ENCODE measurements at places on chromosomes 5 and 9. TPM values are rescaled to one million over a fixed set of nuclear protein-coding genes. Genes with fewer than 3 reads are reported as not detected.

ANP32B gene
- total RNA-seq: 71.0 TPM

DNA sequence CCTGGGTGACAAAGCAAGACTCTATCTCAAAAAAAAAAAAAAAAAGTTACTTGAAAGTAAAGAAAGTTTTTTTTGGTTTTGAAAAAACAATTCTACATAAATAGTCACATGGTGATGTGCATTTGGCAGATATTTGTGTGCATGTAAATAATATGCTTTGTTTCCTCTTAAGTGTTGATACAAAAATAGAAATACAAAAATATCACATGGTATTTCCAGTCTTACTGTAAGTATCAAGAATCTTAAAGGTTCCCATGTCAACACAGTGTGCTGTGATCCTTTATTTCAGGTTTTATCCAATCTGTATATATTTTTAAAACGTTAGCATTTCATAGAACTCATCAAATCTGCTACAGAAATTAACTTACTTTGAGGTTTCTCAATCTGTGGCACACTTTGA is 521.9 kb downstream of the TLE4 start:
- DNase-seq: no peak

GRCh38 chr5:14142202-14142826 is 828 bp upstream of the TRIO start:
- no peak for DNase-seq

DNA sequence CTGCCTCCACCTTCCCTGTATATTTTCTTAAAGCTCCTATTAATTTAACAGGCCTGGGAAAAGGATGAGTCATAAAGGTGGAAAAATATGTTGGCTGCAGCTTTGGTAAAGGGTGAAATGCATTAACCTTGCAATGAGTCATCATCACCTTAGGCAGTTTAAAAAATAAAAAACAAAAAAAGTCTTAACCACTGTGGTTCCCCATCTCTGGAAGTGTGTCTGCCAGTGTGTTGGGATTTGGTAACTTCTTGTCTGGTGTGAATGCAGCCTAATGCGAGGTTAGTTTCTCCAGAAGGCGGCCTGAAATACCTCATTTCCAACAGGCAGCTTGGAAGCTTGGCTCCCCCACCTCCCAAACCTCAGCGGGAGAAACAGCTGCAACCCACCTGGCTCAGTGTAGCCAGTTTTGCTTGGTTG is 265.3 kb upstream of the GAS1 start:
- no peak for DNase-seq

DNA sequence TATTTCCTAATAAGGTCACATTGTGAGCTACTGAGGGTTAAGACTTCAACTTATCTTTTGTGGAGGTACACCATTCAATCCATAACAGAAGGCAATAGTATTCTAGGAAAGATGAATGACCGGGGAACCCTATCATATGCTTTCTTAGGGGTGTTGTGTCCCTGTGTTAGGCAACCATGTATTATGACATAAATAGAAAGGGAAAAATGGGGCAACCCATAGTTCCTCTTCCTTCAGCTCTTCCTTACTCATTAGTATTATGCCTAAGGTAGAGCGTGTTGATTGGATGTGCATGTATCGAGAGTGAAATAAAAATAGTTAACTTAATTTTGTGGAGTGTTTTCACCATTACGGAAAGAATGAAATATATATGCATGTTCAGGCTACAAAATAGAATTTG is 6.0 kb upstream of the CCNJL start:
- no peak for DNase-seq

- DNase-seq: no peak
Observed at GRCh38 chr9:106156465-106156864, 462.1 kb downstream of the TMEM38B start.

IL4 gene
- not detected for total RNA-seq

DNA sequence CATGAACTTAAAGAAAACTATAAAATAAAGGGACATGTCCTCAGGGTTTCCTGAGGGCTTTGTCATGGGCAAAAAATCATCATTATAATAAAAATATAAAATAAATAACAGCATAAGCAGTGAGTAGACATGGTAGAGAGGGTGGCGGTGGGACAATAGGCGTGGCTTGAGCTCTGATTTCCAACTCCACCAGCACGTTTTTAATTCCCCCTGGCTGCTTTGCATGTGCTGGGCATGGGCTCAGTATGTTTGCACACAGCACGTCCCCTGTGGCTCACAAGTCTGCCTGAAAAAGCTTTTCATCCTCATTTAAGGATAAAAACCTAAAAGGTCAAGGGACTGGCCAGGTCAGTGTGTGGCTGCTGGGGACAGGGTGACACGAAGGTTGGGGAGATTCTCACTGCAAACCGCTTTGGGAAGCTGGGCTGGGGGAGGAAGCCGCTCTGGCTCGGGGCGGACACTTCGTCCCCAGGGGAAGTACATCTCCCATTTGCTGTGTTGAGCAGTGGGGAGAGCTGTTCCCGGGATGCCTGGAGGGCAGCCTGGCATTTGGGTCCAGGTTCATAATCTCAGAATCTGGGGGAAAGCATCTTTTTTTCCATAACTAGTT is 32.6 kb downstream of the NKX2-5 start:
- no peak for DNase-seq

DNA sequence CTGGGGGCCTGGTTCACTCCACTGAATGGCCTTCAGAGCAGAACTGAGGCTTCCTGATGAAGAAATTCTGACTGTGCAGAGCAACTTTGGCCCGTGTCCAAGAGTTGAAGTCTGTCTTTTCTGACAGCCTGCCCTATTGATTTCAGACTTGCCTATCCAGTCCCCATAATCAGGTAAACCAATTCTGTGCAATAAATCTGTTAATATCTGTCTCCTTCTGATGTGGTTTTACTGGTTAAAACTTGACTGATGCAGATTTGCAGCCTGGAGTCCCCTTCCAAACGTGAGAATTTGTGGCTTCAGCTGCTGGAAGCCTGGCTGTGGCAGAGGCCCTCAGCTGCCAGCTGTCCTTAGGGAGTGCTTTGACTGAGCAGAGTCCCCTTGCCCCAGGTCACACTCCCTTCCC is 283.9 kb upstream of the ANKRD55 start:
- no peak for DNase-seq

DNA sequence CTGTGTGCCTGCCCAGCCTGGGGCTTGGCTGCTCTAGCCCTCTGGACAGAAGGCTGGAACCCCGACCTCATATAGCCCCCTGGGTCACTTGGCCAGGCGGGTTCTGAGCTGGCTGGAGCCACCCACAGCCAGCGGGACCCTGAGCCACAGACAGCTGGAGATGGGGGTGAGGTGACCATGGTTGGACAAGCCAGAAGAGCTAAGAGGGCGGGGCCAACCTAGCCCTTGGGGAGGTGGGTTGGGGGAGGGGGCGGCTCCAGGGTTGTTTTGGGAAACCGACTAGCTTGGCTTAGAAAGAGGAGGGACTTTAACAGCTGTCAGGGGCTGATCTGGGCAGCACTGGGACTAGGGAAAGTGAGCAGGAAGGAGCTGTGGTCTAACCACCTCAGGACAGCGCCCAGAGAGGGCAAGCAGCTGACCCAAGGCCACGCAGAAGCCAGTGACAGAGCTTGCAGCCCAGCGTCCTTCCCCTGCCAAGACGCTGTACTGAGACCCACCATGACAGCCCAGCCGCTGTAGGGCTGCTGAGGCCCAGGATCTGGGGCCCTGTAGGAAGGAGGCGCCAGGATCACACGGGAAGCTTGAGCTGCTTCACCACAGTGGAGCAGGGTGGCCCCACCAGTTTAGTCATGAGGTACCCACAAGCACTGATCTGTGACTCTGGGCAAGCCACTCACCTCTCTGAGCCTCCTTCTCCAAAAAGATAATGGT is 2.2 kb downstream of the AIF1L start:
- no peak for DNase-seq

DNA sequence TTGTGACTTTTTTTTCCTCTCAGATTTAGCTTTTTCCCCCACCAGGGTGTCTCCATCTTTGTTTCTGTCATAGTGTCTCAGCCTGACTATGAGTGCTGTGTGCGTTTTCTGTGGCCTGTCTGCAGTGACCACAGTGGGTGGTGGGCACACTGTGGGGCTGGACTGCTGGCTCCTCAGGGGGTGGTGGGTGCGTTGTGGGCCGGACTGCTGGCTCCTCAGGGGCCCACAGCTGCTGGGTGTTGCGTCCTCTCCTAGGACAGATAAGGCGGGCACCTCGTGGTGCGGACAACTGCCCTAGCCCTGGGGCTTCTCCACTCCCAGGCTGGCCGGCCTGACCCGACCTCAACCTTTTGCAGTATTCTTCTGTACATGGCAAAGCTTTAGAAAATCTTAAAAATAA is 100.4 kb downstream of the EHMT1 start:
- no peak for DNase-seq

DNA sequence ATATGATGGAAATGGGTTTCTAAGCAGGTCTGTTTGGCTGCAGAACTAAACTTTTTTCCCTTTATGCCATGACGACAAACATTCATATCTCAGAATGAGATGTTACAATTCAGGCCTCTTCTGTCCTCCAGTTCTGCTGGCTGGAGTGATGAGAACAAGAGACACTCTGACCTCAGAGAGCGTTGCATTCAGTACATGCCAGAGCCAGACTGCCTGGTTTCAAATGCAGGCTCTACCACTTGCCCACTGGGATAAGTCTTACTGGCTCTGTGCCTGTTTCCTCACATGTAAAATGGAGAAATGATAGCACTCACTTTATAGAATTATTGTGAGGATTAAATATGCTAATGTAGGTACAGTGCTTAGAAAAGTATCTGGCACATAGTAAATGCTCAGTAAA is 24.8 kb upstream of the TOMM5 start:
- no peak for DNase-seq

DNA sequence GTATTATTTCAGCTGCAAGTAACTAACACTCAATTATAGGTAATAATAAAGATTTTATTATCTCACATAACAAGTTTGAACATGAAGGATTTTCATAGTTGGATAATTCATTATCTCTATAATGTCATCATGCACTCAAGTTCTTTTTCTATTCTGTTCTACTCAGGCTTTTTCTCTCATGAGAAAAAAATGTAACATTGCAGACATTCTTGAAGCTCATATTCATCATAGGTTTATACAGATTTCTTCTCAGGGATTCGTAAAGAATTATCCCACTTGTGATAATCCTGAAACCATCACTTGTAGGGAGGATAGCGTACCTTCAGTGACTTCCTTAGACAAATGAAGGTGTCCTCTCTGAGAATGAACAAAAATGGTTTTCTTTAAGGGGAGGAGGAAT is 150.3 kb downstream of the XRCC4 start:
- no peak for DNase-seq

KCNV2 gene
- not detected for total RNA-seq

- DNase-seq: no peak
Observed at GRCh38 chr5:52134013-52134650, 653.6 kb upstream of the ITGA1 start.

COL5A1 gene
- total RNA-seq: 16.5 TPM

GRCh38 chr9:21294364-21294774 is 10.7 kb downstream of the IFNA5 start:
- DNase-seq: no peak

DNA sequence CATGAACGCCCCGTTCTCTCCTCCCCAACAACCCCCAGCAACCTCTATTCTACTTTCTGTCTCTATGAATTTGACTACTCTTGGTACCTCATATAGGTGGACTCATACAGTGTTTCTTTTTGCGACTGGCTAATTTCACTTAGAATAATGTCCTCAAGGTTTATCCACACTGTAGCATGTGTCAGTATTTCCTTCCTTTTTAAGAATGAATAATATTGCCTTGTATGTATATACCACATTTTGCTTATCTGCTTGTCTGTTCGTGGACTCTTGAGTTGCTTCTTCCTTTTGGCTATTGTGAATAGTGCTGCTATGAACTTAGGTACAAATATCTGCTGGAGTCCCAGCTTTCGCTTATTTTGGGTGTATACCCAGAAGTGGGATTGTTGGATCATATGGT is 42.7 kb downstream of the IQGAP2 start:
- no peak for DNase-seq

- DNase-seq: no peak
Observed at GRCh38 chr5:113794981-113795380, 281.5 kb downstream of the YTHDC2 start.

DNA sequence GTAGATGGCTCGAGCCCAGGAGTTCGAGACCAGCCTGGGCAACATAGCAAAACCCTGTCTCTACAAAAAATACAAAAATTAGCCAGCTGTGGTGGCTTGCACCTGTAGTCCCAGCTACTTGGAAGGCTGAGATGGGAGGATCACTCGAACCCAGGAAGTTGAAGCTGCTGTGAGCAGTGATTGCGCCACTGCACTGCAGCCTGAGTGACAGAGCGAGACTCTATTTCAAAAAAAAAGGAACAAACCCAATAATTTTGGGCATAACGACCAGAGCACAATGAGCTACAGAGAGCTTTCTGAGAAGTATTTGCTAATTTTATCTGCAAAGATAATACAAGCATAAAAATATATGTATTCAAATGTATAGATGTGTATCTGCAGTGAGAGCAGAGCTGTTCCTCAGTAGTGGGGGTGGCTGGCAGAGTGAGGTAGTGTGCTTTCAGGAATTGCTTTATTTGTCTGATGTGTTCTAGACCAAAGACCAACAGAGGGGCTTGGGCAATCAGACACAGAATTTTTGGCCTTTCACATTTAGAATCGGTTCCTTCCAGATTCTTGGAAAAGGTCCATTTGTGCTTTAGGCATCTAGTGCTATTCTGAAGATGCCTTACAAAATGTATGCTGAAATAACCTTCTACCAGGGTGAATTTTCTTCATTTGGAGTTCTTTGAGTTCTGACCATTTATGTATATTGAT is 5.2 kb downstream of the DOCK8 start:
- DNase-seq: no peak

DNA sequence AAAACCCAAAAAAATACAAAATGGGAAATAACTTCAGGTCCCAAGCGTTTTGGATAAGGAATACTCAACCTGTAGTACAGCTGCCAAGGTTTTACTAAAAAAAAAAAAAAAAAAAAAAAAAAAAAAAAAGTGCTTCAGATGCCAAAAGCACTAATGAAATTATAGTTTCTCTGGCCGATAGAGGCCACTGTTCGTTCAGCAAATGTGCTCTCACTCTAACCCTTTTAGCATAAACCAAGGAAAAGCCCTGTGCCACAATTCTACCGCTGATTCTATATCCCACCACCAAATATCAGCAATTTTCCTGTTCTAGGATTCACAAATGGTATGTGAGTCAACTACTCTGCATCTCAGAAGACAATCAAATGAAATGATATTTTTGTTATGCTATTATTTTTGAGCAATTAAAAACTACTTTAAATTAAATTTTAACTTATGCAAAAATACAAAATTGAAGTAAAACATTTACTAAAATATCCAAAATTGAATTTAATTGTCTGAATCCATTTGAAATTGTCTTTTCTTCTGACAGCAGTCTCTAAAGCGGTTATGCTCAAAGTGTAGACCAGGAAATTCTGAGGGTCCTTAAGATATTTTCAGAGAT is 79.8 kb downstream of the RICTOR start:
- no peak for DNase-seq
